Hematopoietic multipotent progenitor cell treated with erythropoietin and hydrocortisone succinate and interleukin-3 and kit ligand, for 4 days (in vitro differentiated cells): ENCODE measurements at places on chromosomes 11 and 22.

GRCh38 chr11:116498161-116498560 lies 274.6 kb downstream of the BUD13 start:
- peak; percentile 11 for DNase-seq

DNA sequence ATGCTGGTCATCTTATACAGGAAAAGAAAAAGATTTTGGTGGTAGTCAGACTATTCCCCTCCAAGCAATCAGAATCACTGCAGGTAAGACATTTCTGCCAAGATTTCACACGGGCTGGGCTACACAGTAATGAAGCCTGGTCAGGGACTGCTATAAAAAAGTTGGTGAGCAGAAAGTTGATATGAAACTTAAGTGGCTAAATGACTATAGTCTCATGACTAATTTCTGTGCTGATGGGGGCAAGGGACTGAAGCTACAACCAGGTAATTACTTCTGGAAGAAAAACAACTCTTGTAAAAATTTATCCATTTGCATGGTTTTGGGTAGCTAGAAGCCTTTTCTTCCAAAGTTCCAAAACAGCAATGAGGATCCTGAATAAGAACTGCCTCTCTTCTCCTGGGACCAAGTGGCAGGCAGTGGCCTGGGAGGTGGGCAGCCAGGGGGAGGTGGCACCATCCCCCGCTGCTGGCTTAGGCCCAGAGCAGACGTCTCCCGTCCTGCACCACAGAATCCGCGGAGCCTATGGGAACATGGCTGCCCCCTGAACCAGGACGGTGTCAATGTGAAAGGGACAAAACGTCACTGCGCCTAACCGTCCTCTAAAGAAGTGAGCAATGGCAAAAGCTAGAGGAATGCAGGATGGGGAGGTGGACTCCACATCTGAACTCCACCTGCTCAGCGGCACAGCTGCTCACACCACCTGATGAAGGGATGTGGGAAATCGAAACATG lies 122.6 kb upstream of the LMO1 start:
- no peak for DNase-seq

DNA sequence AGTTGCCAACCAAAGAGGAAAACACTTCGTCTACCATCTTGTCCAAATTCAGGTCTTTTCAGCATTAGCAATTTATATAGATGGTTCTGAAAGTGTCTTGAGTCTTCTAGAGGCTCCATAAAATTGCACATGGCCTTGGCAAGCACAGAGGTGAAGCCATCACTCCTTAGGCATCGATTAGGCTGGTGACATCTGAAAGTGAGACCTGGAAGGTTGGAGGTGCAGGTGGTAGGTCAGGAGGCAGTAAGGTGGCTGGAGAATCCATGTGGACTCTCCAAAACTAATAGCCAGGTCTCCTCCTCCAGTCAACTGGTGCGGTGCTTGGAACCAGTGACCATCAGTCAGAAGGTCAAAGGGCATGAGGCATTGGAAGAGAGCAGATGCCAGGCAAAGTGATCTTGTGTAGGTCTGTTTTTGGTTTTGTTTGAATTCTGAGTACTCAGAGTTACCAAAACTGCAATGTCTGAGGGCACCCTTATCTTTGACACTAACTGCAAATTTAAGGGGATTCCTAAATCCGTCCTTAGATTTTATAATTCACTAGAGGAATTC lies 6.6 kb upstream of the APOL2 start:
- DNase-seq: no peak

GRCh38 chr11:28318871-28319270 lies 210.7 kb downstream of the METTL15 start:
- no peak for DNase-seq

GRCh38 chr11:70552167-70553150 lies 154.1 kb downstream of the CTTN start:
- no peak for DNase-seq

GRCh38 chr11:103010891-103011290 lies 55.4 kb upstream of the MMP13 start:
- DNase-seq: no peak

DNA sequence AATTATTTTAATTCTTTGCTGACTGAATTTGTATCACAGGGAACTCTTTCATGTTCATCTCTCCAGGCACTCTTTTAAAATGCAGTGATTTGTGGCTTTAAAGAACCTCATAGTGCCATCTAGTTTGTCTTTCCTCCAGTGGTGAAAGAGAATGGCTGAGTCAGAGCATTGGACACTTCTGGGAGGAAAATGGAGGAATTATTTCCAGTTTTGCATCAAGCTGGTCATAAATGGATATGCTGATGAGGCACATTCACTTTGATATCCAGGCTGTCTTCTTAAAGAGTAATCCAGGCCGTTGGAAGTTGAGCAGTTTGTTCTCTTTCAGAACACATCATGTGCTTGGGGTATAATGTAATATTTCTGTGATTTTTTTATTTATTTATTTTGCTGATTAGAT lies 273.7 kb downstream of the DDX10 start:
- no peak for DNase-seq

DNA sequence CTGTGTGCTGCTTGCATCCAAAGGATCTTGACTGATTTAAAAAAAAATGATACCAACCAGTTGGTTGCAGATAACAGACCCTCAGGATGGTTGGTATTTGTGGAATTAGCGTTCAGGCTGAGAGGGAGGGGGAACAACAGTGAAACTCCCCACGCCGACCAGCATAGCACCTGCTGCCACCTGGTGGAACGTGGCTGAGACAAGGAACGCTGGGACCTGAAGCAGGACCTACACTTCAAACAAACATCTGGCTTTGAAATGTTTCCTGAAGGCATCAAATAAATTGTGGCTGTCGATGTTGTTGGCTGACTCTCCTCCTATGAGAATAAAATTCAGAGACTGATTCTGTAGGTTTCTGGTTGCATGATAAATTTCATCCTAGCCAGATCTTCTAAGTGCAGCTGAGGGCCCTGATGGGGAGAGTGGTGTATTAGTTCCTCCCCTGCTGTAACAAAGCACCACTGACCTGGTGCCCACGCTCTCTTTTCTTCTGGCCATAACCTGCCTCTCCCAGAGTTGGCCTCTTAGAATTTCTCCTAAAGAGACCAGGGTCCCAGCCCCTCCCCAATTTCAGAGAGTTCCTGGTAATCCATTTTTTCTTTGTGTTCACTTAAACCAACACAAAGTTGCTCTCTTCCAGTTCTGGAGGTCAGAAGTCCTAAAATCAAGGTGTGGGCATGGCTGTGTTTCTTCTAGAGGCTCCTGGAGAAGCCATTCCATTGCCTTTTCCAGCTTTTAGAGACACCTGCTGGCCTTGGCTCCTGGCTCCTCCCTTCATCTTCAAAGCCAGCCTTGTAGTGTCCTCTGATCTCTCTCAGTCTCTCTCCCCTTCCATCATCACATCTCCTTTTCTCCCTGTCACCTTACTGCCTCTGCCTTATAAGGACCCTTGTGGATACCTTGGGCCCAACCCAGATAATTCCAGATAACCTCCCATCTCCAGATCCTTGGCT lies 17.3 kb downstream of the APOL2 start:
- peak; percentile 73 for DNase-seq

GRCh38 chr11:72962084-72962483 lies 147.9 kb downstream of the ATG16L2 start:
- DNase-seq: peak; percentile 57

DNA sequence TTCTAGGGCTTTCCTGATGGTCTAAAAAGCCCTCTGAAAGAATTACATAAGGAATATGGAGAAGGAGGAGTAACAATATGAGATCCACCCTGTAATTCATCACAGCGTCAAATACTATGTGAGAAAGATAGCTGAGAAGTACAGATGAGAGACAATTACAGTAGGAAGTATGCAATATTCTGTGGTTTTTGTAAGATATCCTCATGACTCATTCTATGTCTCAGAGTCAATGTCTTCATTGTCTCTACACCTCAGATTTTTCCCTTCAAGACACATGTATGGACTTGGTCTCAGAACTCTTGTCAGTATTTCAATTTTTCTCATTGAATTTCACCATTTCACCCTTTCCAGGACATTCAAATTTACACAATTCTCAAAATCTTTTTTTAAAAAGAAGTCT lies 343.3 kb upstream of the CTSC start:
- no peak for DNase-seq

GRCh38 chr11:74019860-74020259 lies 11.0 kb upstream of the UCP3 start:
- peak; percentile 36 for DNase-seq

DNA sequence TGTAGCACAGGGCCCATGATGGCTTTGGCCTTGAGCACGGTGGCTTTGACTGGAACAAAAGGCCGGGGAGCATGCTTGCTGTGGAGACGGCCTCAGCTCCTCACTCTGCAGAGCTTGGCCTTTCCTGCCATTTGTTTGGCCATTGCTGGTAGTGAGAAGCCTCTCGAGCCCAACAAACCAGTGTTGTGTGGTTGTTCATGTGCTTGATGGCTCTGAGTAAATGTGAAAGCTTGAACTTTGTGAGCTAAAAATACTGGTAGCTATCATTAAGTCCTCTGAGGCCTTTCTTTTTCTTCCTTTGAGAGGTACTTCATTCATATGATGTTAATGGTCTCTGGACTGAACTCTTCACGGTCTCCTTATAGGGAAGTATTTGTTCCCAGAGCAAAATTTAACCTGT lies 39.6 kb downstream of the NAT10 start:
- no peak for DNase-seq

DNA sequence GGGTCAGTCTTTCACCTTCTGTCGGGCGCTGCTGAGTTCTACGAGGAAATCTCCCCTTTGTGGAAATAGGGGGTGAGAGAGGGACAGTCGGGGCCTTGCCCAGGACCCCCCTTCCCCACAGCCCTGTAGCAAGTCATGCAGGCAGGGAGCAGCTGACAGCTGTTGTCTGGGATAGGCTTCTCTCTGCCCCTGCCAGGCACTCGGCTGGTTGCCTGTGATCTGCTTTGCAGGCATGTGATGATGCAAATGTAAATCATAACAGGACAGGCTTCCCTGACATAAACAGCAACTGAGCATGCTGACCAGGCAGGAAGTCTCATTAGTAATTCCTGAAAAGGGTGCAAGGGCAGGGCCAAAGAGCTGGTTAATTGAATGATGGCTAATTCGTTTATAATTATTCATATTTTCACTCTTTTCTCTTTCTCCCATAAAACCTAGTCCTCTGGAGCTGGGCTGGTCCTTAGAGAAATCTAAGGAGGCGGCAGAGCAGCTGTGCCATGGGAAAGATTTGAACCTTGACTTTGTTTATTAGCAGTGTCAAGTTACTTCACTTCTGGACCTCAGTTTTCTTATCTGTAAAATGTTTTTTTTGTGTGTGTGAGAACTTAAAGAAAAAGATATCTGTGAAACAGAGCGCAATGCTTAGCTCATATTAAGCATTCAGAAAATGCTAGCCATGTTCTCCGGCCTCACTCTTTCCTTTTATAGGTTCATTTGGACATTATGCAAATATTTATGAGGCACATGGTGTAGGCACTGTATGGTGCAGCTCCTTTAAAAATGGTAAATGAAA lies 129.7 kb downstream of the LDLRAD3 start:
- DNase-seq: peak; percentile 65

DNA sequence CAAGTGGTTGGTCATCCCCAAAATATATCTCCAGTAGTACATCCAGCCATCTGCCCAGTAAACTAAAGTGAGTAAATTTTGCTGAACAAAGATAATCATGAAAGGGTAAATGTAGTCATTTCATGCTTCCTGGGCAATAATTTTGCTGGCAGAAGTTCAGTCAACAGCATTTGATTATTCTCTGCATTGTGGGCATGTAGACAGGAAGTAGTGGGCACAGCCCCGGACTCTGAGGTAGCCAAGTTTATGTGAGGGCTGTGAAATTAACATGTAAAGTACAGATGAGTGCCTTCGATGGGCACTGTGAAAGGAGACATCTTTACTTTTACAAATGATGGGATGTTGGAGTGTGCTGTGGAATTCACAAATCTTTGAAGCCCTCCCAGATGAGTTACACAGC lies 312.2 kb upstream of the MTNR1B start:
- DNase-seq: peak; percentile 2

DNA sequence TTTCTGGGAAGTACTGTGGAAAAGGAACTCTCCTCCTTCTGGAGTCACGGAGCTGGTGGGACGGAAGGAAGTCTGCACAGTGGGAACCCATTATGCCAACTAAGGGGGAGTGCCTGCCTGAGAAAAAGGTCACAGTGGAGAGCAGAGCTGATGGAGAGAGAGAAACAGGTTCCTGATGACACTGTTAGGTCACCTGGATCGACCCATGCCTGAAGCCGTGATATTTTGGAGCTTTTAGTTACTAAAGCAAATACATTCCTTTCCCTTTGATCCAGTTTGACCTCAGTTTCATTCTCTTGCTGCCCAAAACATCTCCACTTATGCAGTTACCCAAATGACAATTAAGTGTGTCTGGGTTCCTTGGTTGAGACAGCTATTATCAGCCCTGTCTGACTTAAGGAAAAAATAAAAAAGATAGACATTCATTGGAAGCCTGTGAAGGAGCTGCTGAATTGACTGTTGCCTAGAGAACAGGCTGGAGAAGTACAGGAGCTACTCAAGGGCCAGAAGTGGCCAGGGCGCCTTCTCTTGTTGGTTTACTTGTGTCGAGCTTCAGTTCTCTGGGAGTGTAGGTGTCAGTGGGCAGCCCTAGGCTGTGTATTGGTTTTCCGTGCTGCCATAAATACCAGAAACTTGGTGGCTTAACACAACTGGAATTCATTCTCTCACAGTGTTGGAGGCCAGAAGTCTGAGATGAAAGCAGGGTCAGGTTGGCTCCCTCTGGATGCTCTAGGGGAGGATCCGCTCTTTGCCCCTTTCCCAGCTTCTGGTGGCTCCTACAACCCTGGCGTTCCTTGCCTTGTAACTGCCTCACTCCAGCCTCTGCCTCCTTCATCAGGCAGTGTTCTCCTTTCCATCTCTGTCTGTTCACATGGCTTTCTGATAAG lies 13.6 kb downstream of the MRGPRD start:
- no peak for DNase-seq

DNA sequence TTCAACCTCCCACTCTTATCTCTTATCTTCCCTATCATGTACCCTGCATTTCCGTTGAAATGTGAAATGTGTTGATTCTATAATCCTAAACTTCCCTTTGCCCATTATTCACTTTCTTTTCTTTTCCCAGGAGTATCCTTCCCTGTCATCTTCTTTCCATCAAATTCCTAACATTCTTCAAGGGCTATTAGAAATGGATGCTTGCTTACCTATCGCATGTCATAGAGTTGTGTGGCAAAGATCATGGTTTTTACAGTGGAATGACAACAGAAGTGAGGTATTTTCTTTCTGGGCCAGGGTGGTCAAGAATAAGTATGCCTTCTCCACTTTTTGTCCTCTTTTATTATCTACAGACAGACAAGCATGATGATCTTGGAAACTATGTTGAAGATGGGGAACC lies 124.4 kb upstream of the SLC5A12 start:
- no peak for DNase-seq
